ENCODE measurements at places on chromosomes 3 and 15.

DNA sequence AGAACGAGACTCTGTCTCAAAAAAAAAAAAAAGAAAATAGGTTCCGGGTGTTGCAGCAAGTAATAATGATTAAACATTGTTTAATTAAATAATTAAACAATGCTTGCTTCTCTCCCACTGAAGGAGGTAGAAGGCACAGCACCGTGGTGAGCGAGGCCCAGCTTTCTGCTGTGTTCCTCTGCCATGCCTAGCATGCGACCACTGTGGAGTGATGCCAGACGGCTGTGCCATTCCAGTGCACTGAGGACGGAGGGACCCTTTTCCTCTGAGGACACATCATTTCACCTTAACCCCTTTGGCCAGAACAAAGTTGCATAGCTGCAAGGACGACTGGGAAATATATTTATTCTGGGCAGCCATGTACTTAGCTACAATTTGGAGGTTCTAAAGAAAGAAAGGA is 322.8 kb upstream of the TPRG1 start:
- DNase-seq, result no peak

- no peak for DNase-seq
Measured at GRCh38 chr15:94262201-94262600, 30.8 kb downstream of the MCTP2 start.

- DNase-seq, result no peak
Measured at GRCh38 chr3:11784971-11785377, 61.7 kb downstream of the TAMM41 start.

- DNase-seq, result peak; percentile 33
Measured at GRCh38 chr15:72117486-72118016, 399 bp downstream of the MYO9A start.

- DNase-seq, result no peak
Measured at GRCh38 chr3:29486096-29486495, 205.2 kb downstream of the RBMS3 start.

- DNase-seq, result no peak
Measured at GRCh38 chr3:109702252-109702651, 364.9 kb upstream of the DPPA4 start.

DNA sequence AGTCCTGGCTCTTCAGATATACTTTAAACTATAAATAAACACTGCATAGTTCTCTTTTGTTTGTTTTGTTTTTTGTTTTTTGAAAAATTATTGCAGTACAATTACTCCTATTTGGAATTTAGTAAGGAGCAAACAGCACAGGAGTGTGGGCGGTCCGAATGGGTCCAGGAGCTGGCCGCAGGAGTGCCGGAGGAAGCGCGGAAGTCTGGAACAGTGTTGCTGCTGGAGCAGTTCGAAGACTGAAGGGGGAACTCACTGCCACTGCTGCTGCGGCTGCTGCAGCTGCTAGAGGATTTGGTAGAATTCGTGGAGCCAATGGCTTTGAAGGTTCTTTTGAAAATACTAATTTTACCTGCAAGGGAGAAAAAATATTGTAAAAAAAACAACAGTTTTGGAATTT is 329.9 kb downstream of the ZNF385D start:
- no peak for DNase-seq

DNA sequence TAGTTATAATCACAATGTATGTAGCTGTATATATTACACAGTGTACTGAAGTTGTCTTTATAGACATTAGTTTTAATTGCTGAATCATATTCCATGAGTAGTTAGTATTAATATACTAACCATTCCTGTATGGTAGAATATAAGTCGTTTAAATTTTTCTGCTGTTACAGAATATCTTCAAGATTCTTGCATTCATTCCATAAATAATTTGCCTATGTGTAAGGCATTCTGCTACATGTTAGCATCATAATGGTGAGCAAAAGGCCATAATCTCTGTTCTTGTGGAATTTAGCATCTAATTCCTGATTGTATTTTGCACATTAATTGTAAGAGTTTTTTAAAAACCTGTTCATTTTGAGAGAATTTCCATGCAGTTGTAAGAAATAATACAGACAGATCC is 14.1 kb downstream of the GYG1 start:
- DNase-seq, result no peak

GRCh38 chr3:27729748-27730611 is 7.9 kb upstream of the EOMES start:
- DNase-seq, result no peak

GRCh38 chr3:130841357-130841756 is 52.5 kb upstream of the ATP2C1 start:
- no peak for DNase-seq
